Smooth muscle cell of the brain vasculature (primary cell): ENCODE measurements at places on chromosomes 4 and X.
A peak's percentile ranks its signal among the peaks of the same experiment; 100 is the strongest.

DNA sequence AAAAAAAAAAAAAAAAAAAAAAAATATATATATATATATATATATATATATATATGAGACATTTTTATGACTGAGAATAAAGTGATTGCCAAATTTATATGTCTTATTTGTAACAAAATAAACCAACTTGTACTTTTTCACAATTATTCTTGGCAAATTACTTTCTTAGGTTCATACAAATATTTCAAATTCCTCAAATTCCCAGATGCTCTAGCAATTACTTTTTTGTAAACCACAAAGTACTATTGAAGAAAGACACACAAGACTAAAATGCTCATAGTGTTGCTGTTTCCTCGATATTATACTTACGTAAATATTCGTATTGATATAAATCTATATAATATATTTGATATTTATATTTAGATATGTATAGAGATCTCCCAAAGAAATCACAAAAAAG lies 390.0 kb downstream of the FAT4 start:
- DNase-seq: no peak

- DNase-seq: no peak
These were observed 74.1 kb downstream of the FBXO8 start for GRCh38 chr4:174209341-174209740.

- DNase-seq: no peak
These were observed 49.6 kb downstream of the DKK2 start for GRCh38 chr4:106986486-106986885.

- DNase-seq: no peak
These were observed 127.3 kb upstream of the FAT4 start for GRCh38 chr4:125187226-125188176.

DNA sequence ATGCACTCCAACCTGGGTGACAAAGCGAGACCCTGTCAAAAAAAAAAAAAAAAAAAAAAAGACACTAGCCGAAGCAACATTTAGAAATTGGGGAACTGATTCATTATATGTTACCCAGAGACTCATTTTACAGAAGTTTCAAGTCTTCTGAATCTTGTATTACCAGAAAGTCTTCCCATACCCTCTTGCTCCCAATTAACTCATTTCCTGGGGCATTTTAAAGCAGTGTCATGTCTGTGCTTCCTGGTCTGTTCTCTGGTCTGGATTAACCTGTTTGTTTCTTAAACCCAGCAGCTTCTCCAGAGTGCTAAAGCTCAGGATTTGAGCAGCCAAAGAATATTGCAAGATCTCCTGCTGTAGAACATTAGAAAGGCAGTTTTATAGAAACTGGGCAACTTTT lies 43.7 kb downstream of the FRMPD3 start:
- no peak for DNase-seq

GRCh38 chrX:10028283-10029104 lies 61.3 kb downstream of the CLDN34 start:
- no peak for DNase-seq

DNA sequence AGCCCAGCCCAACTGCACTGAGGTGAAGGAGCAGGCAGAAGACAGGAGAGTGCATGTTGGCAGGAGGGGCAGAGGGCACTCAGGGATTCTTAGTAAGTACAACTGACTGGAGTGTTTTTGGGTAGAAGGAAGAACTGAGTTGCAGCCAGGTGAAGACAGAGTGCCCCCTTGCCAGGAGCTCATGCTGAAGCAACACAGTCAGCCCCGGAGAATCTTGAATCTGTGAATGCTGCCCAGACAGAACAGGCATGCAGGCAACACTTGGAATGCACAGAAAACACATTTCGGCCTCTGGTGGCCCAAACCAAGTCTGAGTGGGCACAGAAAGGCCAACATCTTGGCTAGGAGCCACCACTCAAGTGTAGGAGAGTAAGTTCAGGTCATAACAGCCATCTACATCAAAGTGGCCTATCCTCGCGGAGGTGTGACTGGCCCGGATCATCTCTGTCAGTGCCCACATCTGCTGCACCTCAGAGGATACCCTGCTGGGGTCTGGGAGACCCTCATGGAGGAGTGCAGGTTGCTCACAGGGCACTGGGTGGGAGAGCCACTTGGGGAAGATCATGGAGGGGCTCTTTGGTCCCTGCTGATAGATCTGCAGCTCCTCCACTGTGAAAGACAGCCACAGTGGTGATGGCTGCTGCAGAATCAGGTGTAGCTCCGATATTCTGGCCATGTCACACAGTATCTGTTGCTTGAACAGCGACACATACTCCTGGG lies 40.4 kb downstream of the USP11 start:
- no peak for DNase-seq

- no peak for DNase-seq
These were observed 50.8 kb upstream of the NAF1 start for GRCh38 chr4:163217505-163217904.

GRCh38 chr4:80529026-80529425 lies 193.5 kb downstream of the CFAP299 start:
- DNase-seq: no peak

GRCh38 chr4:98663226-98664006 lies 5.0 kb upstream of the TSPAN5 start:
- DNase-seq: no peak

DNA sequence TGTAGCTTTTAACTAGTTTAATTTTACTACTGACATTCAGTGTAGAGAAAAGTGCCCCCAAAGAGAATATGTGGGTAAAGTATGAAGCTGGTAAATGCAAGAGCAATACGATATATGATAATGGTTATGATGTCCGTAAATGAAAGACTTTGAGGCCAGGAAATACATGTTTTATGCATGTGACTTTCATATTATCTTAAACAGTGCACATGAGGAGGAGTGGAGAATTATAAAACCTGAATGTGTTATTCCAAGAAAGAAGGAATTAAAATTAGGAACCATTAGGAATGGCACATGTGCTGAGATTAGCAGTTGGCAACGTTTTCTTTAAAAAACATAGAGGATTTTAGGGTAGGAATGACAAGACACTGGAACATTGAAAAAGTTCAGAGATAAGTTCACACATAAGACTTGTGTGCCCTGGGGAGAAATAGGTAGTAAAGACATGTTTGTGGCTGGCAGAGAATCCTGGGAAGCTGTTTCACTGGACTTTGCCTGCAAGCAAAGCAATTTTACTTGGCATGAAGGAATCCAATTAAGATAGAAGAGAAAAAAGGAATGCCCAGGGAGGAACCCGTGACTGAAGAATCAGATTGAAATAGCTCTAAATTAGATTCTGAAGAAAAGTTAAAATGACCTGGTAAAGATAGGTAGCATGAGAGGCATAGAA lies 20.0 kb downstream of the GK start:
- DNase-seq: no peak

GRCh38 chrX:68658530-68658929 lies 11.1 kb downstream of the STARD8 start:
- DNase-seq: no peak

DNA sequence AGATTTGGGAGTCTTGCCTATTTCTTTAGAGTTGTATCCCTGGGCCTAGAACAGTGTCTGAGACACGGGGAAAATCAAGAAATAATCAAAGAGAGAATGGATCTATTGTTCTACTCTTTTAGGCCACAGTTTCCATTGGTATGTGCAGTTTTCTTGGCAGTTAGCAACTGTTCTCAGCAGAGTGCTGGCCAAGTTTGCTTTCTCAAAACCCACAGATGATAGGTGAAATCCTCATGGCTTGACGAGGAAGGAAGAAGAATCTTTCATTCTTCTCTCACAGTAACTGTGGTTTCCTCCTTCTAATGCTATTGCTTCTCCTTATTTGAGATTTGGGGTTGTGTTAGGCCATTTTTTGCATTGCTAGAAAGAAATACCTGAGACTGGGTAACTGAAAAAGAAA lies 42.2 kb downstream of the AGA start:
- DNase-seq: no peak

- no peak for DNase-seq
These were observed 164.3 kb downstream of the ENOX2 start for GRCh38 chrX:130738638-130739195.

GRCh38 chrX:128800138-128800537 lies 723.2 kb downstream of the SMARCA1 start:
- DNase-seq: no peak

GRCh38 chr4:61085534-61085933 lies 114.6 kb upstream of the ADGRL3 start:
- no peak for DNase-seq

GRCh38 chr4:38290366-38290765 lies 330.2 kb downstream of the PTTG2 start:
- DNase-seq: no peak

DNA sequence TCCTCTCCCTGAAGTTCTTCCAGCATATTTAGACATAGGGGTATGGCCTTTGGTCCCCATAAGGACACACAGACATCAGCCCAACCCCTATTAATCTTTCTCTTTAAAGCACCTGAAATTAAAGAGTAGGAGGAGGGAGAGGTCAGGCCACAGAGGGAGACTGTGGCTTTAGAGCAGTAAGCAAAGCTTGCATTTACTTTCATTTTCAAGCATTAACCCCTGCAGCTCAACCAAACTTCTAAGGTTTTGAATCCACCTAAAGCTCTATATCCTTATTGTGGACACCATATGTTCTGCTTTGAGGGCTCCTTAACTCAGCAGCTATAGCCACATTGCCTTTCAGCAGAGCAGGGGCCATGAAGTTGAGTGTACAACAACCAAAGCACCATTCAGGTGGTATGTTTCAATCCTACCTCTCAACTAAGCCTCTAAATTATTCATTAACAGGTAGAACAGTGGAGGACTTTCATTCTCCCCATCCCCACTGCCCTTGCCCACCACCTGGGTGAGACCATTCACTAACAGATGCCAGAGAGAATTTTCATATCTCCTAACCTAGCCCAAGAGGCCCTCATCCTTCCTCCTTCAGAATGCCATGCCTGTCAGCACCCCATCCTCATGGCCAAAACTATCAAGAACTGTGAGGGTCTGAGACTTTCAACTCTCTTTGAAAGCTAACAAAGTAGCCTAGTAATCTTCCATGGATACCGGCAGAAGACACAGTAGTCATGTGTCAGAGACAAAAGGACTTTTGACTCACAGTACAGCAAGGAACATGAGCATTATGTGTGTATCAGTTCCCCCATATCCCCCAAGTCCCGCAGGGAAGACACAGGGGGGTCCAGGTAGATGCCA lies 20.8 kb downstream of the LIN54 start:
- no peak for DNase-seq

- no peak for DNase-seq
These were observed 460.3 kb downstream of the ZIC3 start for GRCh38 chrX:138026211-138026610.

DNA sequence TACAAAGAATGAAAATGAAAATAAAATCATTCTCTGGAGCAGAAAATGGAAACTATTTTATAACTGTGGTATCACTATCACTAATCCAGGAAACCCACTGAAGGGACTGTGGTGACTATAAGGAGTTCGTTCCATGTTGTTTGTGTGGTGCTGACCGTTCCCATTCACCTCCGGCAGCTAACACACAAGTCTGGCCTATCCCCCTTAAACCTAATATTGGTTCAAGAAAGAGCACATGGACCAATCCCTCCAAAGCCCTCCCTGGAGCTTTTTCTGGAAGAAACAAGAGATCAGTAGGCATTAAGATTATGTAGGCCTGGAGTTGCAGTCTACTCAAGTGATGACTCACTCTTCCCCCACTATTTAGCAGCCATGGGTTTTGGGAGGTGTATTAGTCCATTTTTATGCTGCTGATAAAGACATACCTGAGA lies 25.9 kb upstream of the FAM241A start:
- no peak for DNase-seq

GRCh38 chr4:176377780-176378179 lies 58.0 kb downstream of the SPCS3 start:
- no peak for DNase-seq

- peak; percentile 33 for DNase-seq
These were observed 67.4 kb upstream of the FAM47B start for GRCh38 chrX:34875204-34875603.

- peak; percentile 6 for DNase-seq
These were observed 38.7 kb upstream of the GRID2 start for GRCh38 chr4:92265021-92265420.

DNA sequence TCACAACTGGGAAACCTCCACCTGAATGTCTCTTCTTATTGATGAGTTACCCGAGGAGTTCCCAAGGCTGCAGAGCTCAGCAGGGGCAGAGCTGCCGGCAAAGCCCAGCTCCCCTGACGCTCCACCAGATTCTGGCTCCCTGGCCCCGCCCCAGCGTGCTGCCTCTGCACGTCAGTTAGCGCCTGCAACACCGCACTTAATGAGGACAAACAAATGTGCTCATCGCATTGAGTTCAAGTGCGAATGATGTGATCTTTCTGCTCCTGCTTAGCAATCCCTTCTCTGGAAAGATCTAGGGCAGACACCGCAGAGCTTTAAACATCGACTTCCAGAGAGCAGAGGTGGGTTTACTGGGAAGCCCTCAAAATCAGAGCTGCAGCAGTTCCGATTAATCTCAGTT lies 55.5 kb upstream of the FBXW7 start:
- no peak for DNase-seq

DNA sequence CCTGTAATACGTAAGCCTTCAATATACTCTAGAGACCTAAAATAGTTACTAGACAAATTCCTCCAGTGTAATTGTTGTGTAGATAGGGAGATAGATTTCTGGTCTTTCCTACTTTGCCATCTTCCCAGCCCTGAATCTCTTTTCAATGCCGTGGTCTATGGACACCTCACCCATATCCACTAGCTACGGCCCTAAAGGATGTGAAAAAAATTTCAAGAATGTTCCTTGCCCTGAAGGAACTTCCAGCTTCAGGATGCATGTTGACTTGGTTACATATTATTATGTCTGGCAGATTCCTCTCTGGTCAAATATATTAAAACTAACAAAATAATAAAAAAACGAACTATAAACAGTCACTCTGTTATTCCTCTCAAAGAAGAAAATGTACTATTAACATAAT lies 52.4 kb upstream of the TSPAN5 start:
- DNase-seq: no peak

DNA sequence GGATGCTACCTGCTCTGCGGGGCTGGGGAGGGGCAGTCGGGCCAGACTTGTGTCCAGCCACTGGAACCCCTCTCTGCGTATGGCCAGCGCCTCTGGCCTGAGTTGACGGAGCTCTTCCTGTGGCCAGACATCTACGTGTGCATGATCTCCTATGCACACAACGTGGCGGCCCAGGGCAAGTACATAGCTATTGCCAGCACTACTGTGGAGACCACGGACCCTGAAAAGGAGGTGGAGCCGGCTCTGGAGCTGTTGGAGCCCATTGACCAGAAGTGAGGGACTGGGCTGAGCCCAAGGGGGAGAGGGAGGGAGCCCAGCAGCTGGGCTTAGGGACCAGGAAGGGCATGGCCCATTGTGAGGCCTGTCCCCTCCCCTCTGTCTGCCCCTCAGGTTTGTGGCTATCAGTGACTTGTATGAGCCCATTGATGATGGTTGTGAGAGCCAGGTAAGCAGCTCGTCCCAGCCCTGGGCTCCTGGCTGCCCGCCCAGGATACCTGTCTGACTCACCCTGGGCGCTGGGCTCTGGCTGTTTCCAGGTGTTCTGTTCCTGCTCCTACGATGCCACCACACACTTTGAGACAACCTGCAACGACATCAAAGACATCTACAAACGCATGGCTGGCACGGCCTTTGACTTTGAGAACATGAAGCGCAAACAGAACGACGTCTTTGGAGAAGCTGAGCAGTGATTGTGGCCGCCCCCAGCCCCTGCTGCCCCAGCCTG lies 1.8 kb upstream of the FAM50A start:
- DNase-seq: no peak
